ENCODE measurements at places on chromosomes 13 and 19.

DNA sequence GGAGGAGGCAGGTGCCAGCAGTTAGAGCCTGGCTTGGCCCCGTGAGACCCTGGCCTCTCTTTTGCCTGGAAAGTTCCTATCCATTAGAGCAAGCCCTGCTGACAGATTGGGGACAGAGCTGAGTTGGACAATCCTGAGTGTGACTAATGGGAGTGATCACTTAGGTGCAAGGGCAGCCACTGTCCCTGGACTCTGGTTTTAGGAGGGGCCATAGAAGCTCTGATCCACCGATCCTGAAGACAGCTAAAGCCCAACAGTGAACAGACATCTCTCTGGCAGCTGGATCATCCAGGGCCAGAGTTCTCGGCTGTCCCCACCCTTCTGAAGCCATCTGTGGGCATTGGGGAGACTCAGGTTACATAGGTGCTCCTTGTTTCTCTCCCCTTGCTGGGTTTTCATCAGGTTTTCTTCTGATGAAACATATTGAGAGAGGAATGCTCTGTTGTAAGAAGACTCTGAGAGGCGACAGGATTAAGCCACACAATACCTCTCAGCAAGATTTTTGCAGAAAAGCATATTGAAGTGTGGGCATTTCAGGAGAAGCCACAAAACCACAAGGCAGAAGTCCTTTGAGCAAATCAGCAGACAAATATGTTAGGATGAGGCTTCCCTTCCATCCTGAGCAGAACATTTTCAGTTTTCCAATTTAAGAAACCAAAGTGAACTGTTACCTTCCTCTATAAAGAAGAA, 288.0 kb upstream of the MAB21L1 start:
- no peaks in the 10 kb centered on the region for H3K27me3 ChIP-seq
- H3K27ac ChIP-seq = no peak overlapping the region
- no peaks in the 10 kb centered on the region for H3K4me1 ChIP-seq
- no peak for DNase-seq
- H3K4me3 ChIP-seq = no peak overlapping the region
- H3K36me3 ChIP-seq = no peaks in the 10 kb centered on the region

GRCh38 chr13:32124743-32125142, 93.2 kb downstream of the FRY start:
- no peak overlapping the region for H3K27ac ChIP-seq
- no peak for DNase-seq
- H3K36me3 ChIP-seq = no peaks in the 10 kb centered on the region
- no peak overlapping the region for H3K4me3 ChIP-seq

- H3K4me1 ChIP-seq = no peaks in the 10 kb centered on the region
- no peak overlapping the region for H3K27ac ChIP-seq
- H3K36me3 ChIP-seq = no peaks in the 10 kb centered on the region
- no peak for DNase-seq
- H3K27me3 ChIP-seq = peaks cover 4% of the 10 kb centered on the region
Measured at GRCh38 chr13:53254500-53254899, 225.9 kb downstream of the OLFM4 start.

GRCh38 chr13:94212196-94212595, 267.3 kb downstream of the DCT start:
- no peaks in the 10 kb centered on the region for H3K36me3 ChIP-seq
- H3K27ac ChIP-seq = no peak overlapping the region
- peaks cover 12% of the 10 kb centered on the region for H3K4me1 ChIP-seq
- DNase-seq = no peak
- no peak overlapping the region for H3K4me3 ChIP-seq

DNA sequence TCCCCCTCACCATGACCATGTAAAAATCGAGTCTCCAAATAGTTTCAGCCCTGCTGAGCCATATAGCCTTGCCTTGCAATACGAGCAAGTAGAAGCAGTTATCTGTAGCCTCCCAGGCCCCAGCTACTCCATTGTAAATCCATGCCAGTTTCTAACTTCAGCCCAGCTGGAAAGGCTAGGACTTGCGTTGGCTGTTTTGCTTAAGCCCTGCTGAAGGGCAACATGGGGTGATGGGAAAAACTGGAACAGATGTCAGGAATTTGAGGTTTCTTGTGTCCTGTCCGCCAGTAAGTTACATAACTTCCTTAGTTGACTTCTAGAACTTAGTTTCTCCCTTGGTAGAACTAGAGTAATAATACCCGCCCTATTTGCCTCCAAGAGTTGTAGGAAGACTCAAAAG, 216.0 kb upstream of the SERP2 start:
- DNase-seq = no peak
- no peak overlapping the region for H3K4me3 ChIP-seq
- no peak overlapping the region for H3K27ac ChIP-seq
- no peaks in the 10 kb centered on the region for H3K4me1 ChIP-seq
- no peaks in the 10 kb centered on the region for H3K27me3 ChIP-seq
- no peaks in the 10 kb centered on the region for H3K36me3 ChIP-seq

GRCh38 chr13:45865414-45865813, 13.9 kb upstream of the SIAH3 start:
- no peak overlapping the region for H3K27ac ChIP-seq
- no peaks in the 10 kb centered on the region for H3K4me1 ChIP-seq
- no peaks in the 10 kb centered on the region for H3K36me3 ChIP-seq
- peaks cover 3% of the 10 kb centered on the region for H3K27me3 ChIP-seq

DNA sequence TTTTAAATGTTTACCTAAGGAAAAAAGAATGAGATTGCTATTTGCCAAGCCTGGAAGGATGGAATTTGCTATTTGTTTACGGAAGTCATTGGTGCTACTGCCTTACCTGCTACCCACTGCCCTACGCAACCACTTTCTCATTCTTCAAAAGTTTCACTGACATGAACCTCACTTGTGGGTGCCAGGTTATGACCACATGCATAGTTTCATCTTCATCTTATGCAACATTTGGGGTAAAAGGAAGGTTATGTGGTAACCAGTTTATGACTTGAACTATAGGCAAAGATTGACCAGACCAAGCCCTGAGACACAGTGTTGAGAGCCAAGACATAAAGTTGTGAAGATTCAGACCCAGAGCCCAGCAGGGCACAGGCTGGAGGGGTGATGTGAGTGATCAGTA, 142.5 kb downstream of the LACC1 start:
- no peak overlapping the region for H3K4me3 ChIP-seq
- no peaks in the 10 kb centered on the region for H3K36me3 ChIP-seq
- H3K4me1 ChIP-seq = no peaks in the 10 kb centered on the region
- DNase-seq = no peak
